ENCODE measurements at places on chromosomes 6 and 20.
A peak's percentile ranks its signal among the peaks of the same experiment; 100 is the strongest.

GRCh38 chr6:144493035-144493910 is 208.1 kb downstream of the UTRN start:
- DNase-seq: no peak

GRCh38 chr6:79694623-79695343 is 63.7 kb downstream of the SH3BGRL2 start:
- no peak for DNase-seq

DNA sequence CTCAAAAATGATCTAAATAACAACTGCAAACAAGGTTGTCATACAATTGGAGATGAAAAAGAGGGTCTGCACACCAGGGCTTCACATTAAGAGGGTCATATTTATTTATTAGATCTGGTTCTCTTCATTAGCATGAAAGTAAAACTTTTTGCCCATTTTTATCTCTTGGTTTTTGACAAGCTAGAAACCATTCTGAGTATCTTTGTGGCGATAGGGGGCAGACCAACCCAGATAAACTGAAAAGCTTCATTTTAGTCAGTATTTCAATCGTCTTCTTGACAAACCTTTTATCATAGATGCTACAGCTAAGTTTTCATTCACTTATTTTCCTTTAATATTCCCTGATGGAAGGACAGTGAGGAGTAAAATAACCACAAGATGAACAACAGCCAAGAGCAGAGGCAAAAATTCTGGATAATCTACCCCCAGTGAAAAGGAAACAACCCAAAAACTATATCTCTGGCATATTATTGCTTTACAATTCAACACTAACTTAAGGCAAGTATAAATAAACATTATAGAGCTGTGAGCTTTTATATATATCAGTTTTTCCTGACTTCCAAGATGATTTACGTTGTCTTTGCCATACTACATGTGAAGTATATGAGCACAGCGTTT is 45.2 kb downstream of the THEMIS start:
- peak; percentile 28 for DNase-seq

- no peak for DNase-seq
Observed at GRCh38 chr6:30547454-30547853, 8.8 kb downstream of the GNL1 start.

DNA sequence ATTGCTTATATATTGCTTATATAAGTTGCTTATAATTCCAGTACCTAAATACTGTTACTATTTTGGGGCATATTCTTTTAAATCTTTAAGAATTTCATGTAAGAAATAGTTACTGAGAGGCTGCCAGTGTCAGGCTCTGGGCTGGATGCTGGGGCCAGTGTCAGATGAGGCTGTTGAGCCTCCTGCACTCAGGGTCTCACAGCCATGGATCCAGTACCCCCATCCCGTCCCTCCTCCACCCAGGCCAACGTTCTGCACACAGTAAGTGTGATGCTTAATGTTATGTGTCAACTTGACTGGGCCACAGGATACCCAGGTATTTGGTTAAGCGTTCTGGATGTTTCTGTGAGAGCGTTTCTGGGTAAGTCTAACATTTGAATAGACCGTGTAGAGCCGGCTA is 119.5 kb upstream of the PMEPA1 start:
- DNase-seq: no peak

DNA sequence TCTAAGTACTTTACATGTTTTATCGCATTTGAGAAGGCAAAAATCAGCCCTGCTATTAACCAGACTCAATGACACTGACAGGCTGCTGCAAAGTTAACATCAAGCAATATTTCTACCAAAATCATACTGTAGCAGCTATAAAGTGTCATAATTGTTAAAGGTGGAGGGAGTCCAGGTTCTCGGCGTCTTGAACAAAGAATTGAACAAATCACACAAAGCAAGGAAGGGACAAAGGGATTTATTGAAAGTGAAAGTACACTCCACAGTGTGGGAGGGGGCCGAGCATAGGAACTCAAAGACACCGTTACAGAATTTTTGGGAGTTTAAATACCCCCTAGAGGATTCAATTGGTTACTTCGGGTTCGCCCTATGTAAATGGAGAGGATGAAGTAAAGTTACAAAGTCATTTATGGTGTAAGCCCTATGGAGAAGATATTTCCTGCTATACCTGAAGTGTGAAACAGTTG is 12.9 kb upstream of the ZNF391 start:
- peak; percentile 24 for DNase-seq

DNA sequence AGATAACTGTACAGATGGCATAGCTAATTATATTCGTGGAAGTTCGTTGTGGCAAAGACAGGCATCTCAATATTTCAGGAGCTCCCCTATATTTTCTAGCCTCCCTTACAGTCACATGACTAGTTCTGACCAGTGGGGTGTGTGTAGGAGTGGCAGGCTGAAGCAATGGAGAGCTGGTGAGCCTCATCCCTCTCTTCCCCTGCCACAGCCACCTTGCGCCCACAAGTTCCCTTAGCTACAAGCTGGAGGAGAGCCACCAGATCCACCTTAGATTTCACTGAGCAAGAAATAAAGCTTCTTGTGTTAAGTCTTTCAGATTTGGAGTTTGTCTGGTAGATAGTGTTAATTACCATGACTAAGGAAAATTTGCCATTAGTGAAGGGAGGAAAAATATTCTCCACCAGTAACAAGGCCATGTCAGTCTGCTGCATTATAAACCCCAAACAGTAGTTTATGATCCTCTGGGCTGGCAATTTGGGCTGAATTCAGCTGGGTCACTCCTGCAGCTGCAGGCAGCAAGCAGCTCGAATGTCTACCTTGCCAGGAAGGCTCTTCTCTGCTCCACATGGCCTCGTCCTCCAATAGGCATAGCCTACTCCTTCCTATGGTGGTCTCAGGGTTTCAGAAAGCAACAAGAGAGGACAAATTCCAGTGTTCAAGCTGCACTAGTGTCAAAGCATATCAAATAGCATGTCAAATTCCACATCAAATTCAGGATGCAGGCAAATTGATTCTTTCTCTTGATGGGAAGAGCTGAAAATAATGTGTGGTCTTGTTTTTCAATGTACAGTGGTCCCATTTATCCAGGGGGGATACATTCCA is 7.4 kb upstream of the RBCK1 start:
- no peak for DNase-seq

- no peak for DNase-seq
Observed at GRCh38 chr6:146472918-146473317, 70.7 kb upstream of the RAB32 start.
